ENCODE measurements at places on chromosomes 1 and 21. TPM values are rescaled to one million over a fixed set of nuclear protein-coding genes. Genes with fewer than 3 reads are reported as not detected.

ATG4C gene
- 3.2 TPM for total RNA-seq

EPHA2 gene
- 175 TPM for total RNA-seq

LEFTY1 gene
- under 0.01 TPM for total RNA-seq

IL24 gene
- not detected for total RNA-seq

NBPF3 gene
- 4.7 TPM for total RNA-seq

IFT25 gene
- 28.5 TPM for total RNA-seq

CHAF1B gene
- 12.1 TPM for total RNA-seq

SMYD3 gene
- 21.4 TPM for total RNA-seq

ATP13A2 gene
- 150 TPM for total RNA-seq

LIN28A gene
- 0.38 TPM for total RNA-seq

WDR64 gene
- not detected for total RNA-seq

SPATA1 gene
- 2.1 TPM for total RNA-seq

BTBD19 gene
- 3.4 TPM for total RNA-seq

RAP1GAP gene
- total RNA-seq: 36.0 TPM

All from mesangial cell (primary cell).